NCI-H1417 treated with DMSO at 0.1 percent for 48 hours (cell line): ENCODE measurements at places on chromosomes 6 and 20.

DNA sequence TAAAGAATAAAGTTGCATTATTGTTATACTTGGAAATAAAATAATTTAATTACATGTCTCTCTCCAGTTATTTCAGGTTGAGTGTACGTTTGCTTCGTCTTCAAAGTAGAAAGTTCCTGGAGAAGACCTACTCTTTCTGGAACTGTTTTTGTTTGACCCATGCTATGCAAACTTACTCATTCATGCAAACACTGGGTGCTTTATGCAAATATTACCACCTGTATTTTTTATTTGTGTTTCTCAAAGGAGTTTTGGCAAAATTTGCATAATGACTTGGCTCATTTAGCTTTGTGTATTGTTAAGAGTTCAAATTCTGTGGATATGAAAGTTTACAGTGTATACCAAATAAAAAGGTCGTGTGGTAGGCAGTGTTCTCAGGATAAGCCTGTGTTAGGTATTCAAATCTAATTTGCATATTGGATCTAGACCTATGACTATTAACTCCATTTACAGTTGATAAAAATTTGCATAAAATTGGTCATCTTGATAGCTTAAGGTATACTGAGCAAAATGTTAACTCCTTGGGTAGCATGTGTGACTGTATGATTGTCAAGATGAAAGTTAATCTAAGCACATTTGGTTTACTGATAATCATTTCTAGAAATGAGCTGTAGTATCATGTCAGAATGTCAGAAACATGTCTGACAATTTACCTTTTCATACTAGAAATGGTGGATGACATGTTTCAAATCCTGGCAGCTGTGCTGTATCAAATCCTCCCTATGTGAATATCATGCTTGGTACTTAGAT, 65.2 kb downstream of the CDKAL1 start:
- DNase-seq, result no peak

DNA sequence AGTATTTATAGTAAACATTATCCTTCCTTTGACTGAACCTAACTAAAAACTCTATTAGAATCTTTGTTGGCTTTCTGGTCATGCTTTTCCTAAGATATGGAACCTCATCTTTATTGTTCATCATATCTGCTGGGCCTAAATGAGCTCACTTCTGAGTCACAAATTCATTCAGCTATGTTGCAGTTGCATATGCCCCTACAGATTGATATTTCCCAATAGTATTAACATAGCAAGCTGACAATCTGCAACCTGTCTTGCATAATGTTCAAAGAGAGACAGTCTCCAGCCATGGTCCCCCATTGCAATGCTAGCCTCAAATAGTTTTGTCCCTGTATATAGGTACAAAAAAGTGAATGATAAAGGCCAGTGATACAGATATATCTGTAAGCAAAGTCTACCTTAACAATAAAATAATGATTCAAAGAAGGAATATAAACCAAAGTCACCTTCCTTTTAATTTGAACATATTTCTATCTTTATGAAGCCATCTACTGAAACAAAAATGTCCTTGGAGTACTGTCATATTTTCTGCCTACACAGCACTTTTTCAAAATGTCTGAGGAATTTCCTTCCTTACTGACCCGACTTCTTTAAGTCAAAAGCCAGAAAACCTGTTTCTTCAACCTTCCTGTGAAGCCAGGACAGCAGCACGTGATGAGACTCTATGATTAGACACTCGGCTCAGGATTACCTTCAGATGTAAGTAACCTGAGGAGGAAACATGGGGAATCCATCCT, 140.7 kb downstream of the UBE3D start:
- no peak for DNase-seq

GRCh38 chr6:150999576-150999975, 134.1 kb downstream of the MTHFD1L start:
- DNase-seq, result no peak

DNA sequence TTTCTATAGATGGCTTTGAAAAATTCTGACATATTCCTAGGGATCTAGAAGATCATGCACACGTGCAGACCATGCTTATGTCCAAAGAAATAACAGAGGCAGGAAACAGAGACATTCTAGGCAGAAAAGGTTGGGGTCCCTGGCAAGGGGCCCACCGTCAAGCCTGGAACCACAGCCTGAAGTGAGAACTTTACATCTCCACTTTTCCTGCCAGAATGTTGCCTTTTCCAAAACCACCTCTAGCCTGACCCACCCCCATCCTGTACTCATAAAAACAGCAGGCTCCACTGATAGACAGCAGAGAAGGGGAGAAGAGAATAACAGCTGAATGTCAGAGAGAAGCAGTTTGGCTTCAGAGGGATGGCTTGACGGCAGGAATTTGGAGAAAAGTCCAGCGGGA, 257.3 kb upstream of the NT5E start:
- no peak for DNase-seq

DNA sequence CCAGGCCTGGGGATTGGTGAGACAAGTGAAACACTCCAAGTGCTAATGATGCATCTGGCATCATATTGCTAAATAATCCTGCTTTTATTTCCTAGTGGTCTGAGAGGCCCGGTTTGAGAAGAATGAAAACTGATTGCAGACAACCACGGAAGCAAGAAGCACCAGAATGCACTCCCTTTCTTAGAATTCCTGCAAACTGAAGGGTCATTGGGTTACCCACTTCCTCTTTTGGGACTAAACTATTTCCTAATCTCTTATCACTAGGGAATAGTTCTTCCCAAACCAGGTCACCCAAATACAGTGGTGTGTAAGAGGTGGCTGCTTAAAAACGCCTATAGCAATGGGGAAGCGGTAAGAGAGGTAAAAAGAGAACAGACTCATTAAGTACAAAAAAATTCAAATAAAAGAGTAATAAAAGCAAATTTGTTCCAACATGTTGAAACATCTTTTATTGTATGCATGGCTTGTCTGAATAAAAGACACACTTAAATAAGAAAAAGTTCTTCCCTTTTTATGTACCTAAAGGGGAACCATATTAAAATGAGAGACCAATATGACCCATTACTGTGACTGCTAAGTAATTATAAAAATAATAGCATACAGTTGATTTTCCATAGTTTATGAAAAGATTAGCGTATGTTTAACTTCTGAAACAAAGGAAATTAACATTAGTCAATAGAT, 125.8 kb downstream of the MYB start:
- no peak for DNase-seq

DNA sequence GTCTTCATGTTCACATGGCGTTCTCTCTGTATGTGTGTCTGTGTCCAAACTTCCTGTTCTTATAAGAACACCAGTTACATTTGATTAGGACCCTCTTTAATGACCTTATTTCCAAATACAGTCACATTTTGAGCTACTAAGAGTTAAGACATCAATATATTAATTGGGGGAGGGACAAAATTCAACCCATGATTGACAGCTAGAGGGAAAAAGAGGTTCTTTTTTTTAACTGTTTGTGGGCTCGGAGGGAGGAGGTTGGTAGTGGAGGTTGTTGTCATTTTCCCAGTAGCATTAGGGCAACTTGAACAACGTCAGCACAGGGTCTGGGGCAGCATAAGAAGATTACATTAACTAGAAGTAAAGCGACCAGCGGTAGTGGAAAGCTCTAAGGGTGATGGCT, 2.3 kb upstream of the GMDS start:
- DNase-seq, result no peak

GRCh38 chr20:17225851-17226409, 910 bp upstream of the PCSK2 start:
- DNase-seq, result no peak

DNA sequence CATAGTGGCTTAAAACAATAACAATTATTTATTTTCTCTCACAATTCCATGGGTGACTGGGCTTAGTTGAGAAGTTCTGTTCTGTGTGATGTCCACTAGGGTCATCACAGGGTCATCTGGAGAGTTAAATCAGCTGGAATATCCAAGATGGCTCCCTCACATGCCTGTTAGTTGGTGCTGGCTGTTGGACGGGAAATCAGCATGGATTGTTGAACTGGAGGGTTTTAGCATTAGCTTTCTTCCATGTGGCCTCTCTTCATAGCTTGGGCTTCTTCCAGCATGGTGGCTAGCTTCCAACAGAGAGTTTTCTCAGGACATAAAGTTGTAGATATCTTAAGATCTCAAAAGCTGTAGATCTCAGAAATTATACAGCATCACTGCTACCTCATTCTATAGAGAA, 19.6 kb downstream of the MARCKS start:
- DNase-seq, result no peak

- no peak for DNase-seq
Observed at GRCh38 chr6:51265426-51265825, 446.8 kb downstream of the TFAP2B start.

DNA sequence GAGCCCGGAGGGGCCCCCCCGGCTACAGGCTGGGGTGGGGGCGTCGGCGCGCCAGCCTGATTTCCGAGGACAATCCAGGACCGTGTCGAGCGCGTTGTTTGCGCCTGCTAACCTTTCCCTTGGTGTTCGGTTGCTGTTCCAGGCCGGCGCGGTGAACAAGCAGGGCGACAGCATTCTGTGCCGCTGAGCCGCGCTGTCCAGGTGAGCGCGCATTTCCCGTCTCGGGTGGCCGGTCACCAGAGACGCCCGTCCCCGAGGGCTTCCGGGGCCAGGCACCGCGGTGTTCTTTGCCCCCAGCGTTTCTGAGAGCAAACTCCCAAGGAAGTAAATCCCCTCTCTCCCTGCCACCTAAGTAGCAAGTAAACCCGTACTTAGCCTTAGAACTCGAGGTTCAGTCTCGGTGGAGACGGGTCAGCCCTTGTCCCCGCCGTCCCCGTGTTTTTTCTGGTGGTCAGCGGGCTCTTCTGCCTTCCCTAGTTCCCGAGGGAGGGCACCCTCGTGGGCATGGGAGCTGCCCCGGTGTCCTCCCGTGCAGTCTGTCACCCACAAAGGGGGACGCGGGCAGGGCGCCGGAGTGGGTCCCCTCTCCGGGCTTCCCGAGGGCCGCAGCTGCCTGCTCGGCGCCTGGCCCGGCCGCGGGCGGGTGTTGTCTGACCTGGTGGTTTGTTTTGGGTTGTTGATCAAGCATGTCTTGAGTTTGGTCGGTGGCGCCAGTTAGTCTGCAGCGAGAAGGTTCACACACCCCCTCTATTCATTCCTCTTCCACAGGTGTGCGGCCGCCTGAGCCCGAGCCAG, 1.5 kb downstream of the ID4 start:
- DNase-seq, result peak; percentile 78

DNA sequence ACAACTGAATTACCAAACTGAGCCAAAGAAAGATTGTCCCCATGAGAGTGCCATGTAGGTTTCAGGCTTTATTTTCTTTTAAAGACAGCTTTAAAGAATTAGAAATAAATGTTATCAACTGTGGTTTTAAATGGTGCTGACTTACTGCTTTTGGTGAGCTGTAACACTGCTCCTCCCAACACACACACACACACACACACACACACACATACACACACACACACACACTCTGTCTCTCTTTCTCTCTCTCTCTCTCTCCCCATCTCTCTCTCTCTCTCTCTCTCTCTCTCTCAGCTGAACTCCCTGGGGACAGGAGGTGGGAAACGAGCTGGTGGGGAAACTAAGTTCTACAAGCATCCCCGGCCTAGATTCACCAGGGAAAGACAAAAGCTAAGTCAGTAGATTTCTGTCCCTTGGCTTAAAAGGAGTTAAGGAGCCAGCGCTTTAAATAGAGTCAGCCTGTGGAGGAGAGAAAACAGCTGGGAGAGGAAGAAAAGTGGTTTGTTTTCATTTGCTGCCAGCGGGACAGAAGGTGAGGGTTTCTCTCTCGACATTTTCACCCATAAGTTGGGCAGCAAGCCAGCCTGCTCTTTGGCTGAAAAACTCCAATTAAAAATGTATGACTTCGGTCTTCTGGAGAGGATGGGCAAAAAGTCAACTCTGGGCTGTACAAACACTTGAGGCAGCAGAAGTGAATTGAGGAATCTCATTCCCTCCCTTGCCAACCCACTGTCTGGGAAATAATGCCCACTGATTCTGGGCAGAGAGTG, 27.4 kb downstream of the CBLN4 start:
- no peak for DNase-seq

GRCh38 chr6:24968783-24969182, 33.0 kb upstream of the RIPOR2 start:
- DNase-seq, result no peak

GRCh38 chr20:63626424-63627128, at the start of gene GMEB2:
Gene GMEB2, minus strand, starts transcription at chr20:63627101. Its CDS starts 7,704 bp downstream, at chr20:63619397.
- DNase-seq, result peak; percentile 24

DNA sequence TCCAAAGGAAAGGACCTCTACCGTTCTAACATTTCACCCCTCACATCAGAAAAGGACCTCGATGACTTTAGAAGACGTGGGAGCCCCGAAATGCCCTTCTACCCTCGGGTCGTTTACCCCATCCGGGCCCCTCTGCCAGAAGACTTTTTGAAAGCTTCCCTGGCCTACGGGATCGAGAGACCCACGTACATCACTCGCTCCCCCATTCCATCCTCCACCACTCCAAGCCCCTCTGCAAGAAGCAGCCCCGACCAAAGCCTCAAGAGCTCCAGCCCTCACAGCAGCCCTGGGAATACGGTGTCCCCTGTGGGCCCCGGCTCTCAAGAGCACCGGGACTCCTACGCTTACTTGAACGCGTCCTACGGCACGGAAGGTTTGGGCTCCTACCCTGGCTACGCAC, 18.8 kb downstream of the PRDM1 start:
- DNase-seq, result no peak

DNA sequence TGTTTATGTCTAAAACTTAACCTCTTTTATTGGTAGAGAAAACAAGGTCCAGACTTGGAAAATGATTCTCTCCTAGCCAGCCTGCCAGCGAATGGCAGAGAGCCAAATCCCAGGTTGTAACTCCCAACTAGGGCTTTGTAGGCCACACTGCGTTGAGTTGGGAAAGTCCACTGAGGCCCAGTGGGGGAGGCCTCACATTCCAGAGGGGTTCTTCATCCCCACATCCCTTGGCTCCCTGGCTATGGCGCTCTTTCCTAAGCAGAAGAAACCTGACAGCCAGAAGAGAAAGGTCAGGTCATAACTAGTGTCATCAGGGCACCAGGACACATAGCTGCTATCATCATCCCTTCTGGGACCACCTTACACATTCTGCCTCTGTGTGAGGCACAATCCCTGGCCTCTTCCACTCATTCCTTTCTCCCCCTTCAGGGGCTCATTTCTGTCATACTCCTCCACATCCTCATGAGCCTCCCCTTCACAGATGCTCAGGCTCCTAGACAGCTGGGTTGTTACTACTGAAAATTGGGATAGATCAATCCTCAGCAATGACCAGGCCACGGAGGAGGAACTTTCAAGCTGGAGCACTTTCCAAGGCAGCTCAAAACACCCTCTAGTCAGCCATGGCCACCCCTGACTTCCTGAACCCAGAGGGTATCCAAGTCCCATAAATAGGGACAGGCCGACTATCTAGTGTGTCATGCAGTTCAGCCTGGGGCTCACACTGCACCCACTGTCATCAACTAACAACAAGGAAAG, 48.6 kb downstream of the TCP11 start:
- DNase-seq, result no peak

DNA sequence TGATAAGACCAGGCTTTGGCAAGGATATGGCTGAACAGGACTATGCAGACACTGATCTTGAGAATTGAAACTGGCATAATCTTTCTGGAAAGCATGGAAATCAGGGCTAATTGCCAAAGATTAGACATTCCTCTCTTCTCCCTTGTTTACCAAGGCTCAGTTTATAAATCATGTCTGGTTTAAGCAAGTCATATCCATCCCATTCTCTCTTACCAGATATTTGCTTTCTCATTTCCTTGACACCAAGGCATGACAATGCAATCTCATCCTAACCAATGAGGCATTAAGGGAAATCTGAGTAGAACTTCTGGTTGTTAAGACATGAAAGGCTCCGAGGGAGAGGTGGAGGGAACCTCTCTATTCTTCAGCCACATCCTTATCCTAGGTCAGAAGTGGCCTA, 110.3 kb upstream of the CEP85L start:
- no peak for DNase-seq

- DNase-seq, result no peak
Observed at GRCh38 chr6:3499603-3500002, 42.8 kb upstream of the SLC22A23 start.

- no peak for DNase-seq
Observed at GRCh38 chr6:11770546-11771466, 7.8 kb downstream of the ADTRP start.
